Stimulated activated CD8-positive, alpha-beta memory T cell treated with anti-CD3 and anti-CD28 coated beads, Interleukin-4, amount 100 ng/mL, for 48 hours (primary cell): ENCODE measurements at places on chromosomes 2 and 18.
A peak's percentile ranks its signal among the peaks of the same experiment; 100 is the strongest.

GRCh38 chr2:42784204-42784880 is 8.0 kb downstream of the HAAO start:
- peak; percentile 13 for DNase-seq

DNA sequence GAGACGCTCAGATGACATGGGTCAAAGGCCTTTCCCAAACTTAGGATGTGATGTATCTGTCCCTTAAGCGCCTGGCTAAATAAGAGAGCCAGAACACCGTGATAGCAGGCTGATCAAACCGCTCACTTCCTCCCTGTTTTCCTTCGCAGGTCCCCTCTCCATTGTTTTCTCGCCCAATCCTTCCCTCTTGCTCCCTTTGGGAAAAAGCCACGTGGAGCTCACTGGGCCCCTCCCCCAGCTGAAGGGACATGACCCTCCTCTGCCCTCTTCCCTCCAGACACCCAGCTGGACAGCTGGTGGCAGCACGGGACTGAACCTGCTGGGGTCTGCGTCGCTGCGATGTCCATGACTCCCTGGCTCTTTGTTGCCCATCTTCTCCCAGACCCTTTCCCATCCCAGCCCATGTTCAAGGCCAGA is 201.7 kb downstream of the TNS1 start:
- no peak for DNase-seq

- DNase-seq, result peak; percentile 55
These were observed 134.9 kb upstream of the ZNF236 start for GRCh38 chr18:76687304-76687962.

- no peak for DNase-seq
These were observed 38.7 kb upstream of the CREB1 start for GRCh38 chr2:207491086-207491485.

DNA sequence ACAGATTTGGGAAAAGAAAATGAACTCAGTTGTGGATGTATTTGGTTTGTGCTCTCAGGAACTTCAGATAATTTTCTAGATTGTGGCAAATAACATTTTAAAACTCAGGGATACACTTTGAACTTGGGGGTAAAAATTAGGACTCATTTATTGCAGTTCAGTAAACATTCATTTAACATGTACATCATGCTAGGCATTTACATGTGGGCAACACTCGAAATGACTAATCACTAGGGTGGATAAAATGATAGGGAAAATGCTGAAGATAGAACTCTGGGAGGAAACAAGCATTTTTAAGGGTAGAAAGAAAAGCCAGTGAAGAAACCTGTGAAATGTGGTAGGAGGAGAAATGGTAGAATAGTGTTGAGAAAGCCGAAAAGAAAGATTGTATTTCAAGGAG is 7.8 kb downstream of the FAM117B start:
- DNase-seq, result no peak

- DNase-seq, result no peak
These were observed 55.2 kb downstream of the DLGAP1 start for GRCh38 chr18:4399929-4400328.

DNA sequence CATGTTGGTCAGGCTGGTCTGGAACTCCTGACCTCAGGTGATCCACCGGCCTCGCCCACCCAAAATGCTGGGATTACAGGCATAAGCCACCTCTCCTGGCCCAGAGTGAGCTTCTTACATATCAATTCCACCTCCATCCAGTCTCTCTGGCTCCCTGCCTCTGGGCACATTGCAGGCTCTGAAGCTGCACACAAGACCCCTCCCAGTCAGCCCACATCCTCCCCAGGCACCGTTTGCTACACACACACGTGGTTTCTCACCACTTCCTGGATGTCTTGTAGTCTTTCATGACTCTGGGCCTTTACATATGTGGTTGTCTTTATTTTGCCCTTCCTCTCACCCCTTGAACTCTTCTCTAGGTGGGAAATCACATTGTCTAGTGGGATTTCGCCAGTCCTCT is 64.0 kb upstream of the CABLES1 start:
- DNase-seq, result peak; percentile 78

- DNase-seq, result peak; percentile 89
These were observed at the start of gene SH2D6 for GRCh38 chr2:85418132-85419008. TSS of gene SH2D6 (plus strand) at chr2:85418714. CDS start at chr2:85429466, 10,752 bp downstream.

GRCh38 chr2:201871471-201871870 is 65.1 kb downstream of the CDK15 start:
- no peak for DNase-seq

DNA sequence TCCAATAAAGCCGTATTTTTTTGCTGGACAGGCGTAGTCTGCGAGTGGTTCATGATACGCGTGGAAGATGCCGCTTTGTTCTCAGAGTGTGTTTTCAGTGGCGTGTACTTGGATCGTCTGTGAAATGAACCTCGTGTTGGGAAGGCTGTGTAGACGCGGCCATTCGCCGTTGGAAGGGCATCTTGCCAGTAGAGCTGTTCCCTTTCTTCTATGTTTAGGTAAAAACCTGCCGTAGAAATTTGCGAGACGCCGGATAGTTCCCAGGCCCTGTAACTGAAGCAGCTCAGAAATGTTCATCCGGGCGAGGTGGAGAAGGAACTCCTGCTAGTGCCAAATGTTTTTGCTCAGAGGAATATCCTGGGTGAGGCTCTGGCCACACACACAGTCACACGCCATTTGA is 133.6 kb downstream of the NFATC1 start:
- DNase-seq, result peak; percentile 12

DNA sequence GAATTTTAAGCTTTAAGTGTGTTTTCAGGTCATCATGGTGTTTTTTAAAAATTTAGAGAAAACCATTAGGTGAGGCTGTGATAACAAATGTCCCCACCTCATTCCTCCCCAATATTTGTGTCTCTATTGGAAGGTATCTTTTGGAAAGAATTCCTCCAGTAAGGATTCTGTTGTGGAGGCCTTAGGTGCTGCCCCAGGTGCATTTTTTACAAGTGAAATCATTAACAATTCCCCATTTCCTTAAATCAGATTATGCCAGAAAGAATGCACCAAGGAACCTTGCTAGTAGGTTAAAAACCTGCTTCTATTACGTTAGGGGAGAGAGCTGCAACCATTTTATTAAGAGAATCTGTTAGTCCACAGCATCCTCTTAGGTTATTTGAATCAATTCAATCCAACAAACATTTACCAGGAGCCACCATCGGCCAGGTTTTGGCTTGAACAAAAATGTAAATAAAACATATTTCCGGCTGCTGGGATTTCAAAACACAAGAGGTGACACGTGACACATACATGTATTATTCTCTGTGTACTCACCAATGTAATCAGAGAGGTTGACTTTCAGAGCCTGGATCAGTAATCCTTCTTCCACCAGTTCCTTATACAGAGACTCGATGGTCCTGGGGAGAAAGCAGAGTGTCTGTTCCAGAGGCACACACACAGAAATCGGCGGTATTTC is 112.5 kb upstream of the ASB18 start:
- DNase-seq, result no peak

- no peak for DNase-seq
These were observed 494 bp upstream of the RBM45 start for GRCh38 chr2:178111743-178112142.

DNA sequence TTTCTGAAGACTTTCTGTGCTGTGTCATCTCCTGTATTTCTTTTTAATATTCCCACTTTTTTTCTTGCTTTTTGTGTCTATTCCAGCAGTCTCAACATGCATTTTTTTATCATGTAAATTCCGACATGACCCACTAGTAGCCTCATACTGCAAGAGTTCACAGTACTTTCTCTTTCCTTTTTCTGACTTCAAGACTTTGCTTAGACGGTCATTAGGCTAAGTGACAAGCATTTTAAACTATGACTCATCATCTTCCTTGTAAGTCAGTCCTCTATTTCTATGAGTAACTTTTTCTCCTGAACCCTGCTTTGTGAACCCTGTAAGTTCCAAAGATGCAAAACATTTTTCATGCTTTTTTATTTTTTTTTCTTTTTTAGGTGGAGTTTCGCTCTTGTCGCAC is 381.2 kb downstream of the TXNL1 start:
- no peak for DNase-seq

DNA sequence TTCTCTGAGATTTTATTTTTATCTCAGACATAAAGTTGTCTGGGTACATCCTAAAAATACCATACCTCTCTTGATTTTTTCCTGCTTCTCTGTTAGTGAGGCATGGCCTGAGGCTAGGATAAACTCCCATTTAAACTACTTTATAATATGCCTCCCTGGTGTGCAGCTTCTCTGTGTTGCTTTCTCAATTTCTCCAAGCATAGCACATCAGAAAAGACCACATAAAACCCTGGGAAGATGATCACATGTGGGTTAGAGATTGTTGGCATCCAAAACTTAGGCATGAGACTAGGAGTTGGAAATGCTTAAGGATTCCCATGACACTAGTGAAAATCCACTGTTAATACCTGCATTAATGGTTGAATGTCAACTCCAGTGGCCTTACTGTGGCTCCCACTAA is 254.6 kb downstream of the RND3 start:
- DNase-seq, result no peak

DNA sequence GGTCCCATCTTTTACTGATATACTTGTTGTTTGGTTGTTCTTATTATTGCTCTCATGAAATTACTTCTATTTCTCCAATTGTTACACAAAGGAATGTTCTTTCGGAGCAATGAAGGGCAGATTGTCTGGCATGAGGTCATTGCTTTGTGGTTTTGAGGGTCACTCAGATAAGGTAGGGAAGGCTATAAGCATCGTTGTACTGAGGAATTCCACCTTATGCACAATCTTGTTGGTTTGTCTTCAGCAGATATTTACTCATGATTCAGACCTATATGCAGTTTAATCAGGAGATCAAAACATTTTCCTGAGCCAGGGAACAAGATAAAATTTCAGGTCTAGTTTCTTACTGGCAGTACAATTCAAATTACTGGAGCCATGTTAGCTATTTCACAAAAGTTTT is 163.0 kb upstream of the SPHKAP start:
- no peak for DNase-seq

DNA sequence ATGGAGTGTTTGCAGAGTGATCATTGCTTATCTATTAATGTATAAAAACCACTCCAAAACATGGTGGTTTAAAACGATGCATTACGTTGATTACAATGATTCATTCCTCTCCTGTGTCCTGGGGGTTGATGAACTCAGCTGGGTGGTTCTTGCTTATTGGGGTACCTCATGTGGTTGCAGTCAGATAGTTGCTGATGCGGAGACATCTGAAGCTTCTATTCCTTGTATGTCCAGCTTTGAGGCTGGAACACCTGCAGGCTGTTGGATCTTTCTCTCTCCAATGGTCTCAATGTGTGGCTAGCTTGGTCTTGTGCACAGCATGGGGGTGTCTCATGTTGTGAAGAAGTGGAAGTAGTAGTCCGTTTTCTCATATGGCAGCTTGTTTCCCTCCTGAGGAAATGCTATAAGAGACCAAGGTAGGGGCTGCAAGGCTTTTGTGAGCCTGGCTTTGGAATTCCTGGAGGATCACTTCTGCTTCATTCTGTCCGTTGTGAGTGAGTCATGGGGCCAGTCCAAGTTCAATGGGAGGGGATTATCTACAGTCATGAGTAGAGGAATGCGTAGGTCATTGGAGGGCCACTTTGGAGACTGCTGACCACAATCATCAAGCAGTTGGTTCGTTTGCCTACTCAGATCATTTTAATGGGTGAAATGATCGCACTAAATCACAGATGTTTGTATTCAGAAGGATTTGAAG is 601.0 kb downstream of the SLC4A3 start:
- no peak for DNase-seq

DNA sequence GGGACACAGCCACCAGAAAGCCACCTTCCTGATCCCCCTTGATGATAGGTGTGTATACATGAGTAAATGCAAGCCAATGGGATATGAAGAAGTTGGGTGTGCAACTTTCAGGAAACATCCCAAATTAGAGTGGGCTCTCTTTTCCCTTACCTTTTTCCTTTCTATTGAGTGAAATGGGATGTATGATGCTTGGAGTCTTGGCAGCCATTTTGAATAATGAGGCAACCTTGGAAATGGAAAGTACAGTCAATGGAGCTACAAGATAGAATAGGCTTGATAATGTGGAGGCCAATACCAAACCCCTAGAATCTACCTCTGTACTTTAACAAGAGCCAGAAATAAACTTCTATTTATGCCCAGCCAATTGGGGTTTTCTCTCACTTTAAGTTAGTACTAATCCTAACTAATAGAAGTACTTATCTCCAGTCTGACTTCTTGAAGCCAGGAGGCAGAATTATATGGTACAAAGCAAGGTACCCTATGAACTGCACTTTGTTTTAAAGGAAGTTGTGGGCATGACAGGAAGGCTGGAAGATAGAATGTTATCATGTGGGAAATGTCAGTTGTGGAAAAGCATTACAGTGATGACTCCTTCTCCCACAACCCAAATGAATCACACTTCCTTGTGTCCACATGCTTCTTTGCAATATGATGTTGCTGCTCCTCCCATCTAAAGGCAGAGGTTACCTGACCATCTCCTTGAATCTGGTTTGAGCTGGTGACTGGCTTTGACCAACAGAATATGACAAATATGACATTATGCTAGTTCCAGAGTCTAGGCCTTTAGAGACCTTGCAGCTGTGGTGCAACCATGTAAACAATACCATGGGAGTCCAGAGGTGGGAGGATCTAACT is 12.9 kb upstream of the NABP1 start:
- no peak for DNase-seq

- no peak for DNase-seq
These were observed 8.0 kb downstream of the ZNF396 start for GRCh38 chr18:35369126-35369525.

- DNase-seq, result no peak
These were observed 151.0 kb downstream of the TRIB2 start for GRCh38 chr2:12867631-12868287.

DNA sequence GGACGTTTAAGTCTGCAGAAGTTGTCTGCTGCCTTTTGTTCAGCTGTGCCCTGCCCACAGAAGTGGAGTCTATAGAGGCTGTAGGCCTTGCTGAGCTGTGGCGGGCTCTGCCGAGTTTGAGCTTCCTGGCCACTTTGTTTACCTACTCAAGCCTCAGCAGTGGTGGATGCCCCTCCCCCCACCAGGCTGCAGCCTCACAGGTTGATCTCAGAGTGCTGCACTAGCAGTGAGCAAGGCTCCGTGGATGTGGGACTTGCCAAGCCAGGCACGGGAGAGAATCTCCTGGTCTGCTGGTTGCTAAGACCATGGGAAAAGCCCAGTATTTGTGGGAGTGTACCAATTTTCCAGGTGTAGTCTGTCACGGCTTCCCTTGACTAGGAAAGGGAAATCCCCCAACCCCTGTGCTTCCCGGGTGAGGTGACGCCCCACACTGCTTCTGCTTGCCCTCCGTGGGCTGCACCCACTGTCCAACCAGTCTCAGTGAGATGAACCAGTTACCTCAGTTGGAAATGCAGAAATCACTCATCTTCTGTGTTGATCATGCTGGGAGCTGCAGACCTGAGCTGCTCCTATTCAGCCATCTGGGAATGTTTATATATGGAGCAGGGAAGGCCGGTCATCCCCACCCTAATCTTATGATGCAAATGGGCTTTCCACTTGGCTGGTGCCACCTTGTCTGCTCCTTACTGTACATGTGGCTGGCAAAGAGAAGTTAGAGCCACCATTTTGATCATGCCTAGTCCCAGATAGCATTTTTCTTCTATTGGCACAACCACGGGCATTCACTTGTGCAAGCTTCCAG is 156.9 kb upstream of the ITGA6 start:
- DNase-seq, result no peak

- DNase-seq, result no peak
These were observed 76.7 kb downstream of the TCF4 start for GRCh38 chr18:55511277-55511676.
